ENCODE measurements at places on chromosomes 5 and 9.
A peak's percentile ranks its signal among the peaks of the same experiment; 100 is the strongest.

GRCh38 chr9:16386007-16386826 lies 484.3 kb downstream of the BNC2 start:
- no peak for DNase-seq

DNA sequence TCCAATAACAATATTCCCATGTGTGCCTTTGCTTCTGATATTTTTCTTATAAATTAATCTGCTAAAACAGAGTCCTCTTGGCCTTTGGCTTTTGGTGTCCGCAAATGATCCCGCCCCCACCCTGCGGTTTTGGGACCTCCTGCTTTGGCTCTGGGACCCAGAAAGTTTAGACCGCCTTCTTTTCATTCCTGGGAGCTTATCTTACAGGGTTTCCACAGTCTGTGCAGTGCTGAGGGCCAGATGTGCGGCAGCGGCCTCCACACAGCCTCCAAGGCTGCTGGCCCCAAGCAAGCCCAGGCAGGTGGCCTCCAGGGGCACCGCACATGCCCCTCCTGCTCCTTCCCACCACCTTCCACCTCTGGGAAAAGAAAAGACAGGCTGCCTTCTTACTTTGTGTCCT lies 191.5 kb downstream of the ERCC6L2 start:
- no peak for DNase-seq

- DNase-seq: no peak
Measured at GRCh38 chr5:122153774-122154173, 24.4 kb downstream of the ZNF474 start.

GRCh38 chr5:8362495-8362894 lies 493.5 kb downstream of the MTRR start:
- DNase-seq: no peak

GRCh38 chr5:53463909-53464621 lies 16.4 kb upstream of the FST start:
- DNase-seq: no peak

DNA sequence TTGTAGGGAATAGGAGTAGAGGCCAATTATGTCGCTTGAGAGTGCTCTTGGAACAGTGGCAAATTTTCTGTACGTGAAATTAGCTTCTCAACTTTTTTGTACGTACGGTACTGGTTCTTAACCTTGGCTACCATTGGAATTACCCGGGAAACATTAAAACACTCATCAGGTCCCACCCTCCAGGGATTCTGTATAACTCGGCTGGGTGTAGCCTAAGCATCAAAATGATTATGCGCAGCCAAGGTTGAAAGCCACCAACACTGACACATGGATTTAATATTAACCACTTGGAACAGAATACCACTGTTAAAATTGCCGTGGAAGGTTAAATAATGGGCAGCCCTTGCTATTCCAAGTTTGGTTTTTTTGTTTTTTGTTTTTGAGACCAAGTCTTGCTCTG lies 17.4 kb downstream of the DNAJA1 start:
- no peak for DNase-seq

GRCh38 chr9:14722391-14723035 lies at the start of gene CER1:
CER1 (minus strand) TSS chr9:14722733; CDS start chr9:14722672, 61 bp downstream.
- DNase-seq: no peak

GRCh38 chr5:151456321-151456940 lies 9.0 kb downstream of the SLC36A1 start:
- DNase-seq: no peak

DNA sequence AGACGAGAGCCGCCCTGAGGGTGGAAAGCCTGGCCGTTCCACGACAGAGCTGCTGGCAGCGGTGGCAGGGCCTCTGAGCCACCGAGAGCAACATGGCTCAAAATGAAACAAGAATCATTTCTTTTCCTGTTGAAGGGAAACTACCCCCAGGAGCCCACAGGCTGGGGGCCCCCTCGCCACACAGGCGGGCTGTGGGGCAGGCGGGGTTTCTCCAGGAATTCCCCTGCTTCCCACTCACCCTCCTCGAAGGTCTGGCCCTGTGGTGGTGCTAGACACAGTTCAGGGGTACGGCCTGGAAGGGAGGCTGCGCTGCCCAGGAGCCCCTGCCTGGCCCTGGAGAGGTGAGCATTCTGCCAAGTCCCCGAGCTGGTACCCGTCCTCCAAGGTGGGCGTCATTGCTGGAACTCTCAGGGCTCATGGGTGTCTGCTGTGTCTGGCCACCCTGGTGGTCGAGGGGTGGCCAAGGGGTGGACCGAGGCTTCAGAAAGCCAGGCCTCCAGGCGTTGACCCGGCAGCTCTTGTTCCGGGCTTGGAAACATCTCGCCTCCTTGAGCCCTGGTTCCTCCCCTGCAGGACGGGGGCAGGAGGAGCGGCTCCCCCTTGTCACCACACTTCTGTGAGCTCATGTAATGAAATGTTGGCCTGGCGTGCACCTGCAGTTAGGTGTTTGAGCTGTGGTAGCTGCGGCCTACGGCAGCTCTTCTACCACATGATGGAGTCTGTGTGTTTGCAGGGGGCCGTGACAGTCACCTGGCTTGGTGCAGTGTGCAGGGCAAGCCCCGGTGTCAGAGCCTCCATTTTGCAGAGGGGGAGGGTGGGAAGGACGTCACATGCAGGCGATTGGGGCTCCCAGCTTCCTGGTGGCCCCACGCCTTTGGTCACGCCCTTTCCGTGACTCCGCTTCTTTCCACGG lies 65.3 kb downstream of the RXRA start:
- DNase-seq: peak; percentile 29

DNA sequence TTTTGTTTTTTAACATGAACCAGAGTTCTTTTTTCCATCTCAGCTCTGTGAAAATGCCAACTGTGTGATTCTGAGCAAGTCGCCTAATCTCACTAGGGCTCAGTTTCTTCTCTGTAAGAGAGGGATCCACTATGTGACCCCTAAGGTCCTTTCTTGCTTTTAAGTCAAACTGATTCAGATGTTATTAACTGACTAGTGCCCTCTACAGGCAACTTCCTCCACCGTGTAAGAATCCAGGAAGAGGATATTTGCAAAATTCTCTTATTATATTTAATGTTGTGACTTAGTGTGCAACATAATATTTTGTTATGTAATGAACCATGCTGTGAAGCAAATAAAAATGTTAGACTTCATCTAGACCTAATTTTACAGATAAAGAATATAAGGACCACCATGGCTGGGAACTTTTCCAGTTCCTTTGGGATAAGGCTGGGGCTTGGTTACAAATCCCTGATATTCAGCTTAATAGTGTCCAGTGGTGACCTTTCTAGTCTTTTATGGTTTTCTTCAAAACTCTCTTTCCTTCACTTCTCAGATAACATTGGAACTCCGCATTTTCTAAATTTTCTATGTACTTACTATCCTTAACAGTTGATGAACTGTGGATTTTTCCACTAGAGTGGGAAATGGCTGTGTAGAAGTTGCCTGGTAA lies 244.7 kb downstream of the PIK3R1 start:
- no peak for DNase-seq

DNA sequence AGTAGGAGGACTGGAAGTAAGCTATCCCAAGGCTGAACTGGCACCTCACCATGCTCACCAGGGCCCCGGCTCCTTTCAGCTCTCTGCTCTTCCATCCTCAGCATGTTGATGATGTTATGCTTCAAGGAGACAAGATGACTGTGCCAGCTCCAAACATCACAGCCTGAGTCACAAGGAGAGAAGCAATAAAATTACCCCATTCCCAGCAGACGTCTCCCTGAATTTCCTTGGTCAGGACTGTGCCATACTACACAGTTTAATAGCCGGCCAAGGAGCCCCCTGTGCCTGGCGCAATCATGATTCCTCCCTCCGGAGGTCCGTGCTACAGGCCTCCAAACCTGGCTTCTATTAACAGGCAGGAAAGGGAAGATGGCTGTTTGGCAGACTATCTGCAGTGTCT lies 51.2 kb upstream of the ROR2 start:
- DNase-seq: no peak

- DNase-seq: no peak
Measured at GRCh38 chr5:90473396-90474234, 956 bp downstream of the MBLAC2 start.

DNA sequence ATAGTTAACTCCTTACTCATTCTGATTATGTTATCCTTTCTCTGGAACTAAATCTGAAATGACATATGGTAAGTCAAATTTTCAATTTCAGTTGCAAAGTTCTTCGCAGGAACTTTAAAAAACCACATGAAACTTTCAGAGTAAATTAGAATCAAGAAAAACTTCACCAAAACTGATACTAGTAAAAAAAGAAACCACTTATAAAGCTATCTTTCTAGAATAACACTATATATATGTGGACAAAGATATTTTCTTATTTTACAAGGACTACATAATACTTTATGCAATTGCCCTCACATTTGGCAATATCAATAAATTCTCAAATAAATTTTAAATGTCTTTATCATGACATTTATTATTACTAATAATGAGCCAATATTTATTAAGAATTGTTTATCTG lies 1847.1 kb upstream of the NUDT12 start:
- no peak for DNase-seq

DNA sequence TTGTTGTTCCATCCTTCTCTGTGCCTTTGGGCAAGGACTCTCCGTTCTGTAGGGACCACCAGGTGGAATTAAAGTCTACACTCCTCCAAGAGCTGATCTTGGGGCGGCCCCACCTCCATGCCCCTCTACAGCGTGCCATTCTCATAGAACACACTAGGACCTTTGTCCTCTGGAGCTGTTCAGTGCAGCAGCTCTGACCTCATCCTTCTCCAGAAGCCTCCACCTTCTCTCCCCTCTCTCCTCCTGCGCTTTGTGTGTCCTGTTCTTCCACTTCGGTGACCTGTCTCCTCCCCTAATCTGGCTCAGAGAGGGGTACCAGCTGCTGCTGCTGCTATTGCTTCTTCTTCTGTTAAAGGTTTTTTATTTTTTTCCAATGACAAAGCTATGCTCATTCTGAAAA lies 1.8 kb upstream of the MACROH2A1 start:
- DNase-seq: no peak

GRCh38 chr5:127002390-127002789 lies 28.0 kb downstream of the MARCHF3 start:
- no peak for DNase-seq

GRCh38 chr5:72283358-72283757 lies 36.7 kb downstream of the MRPS27 start:
- DNase-seq: no peak

- DNase-seq: no peak
Measured at GRCh38 chr5:103674251-103674650, 111.7 kb upstream of the NUDT12 start.

DNA sequence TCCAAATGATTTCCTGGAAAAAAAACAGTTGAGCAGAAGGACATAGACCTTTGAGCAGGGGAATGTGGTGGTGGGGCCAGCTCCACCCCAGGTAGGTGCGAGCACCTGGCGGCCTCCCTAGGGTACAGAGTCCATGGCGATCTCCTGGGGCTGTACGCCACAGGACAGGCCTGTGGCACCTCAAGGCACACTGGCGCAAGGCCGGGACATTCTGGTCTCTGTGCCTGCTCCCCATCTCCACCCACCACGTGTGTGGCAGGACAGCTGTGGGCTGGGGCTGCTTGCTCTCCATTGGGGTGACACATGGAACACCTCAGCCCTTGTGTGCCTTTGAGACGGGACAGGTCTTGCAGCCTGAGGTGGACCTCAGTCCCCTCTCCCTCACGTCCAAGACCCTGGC lies 25.2 kb downstream of the WNK2 start:
- no peak for DNase-seq

GRCh38 chr5:133820507-133820906 lies 147.9 kb downstream of the C5orf15 start:
- DNase-seq: no peak

DNA sequence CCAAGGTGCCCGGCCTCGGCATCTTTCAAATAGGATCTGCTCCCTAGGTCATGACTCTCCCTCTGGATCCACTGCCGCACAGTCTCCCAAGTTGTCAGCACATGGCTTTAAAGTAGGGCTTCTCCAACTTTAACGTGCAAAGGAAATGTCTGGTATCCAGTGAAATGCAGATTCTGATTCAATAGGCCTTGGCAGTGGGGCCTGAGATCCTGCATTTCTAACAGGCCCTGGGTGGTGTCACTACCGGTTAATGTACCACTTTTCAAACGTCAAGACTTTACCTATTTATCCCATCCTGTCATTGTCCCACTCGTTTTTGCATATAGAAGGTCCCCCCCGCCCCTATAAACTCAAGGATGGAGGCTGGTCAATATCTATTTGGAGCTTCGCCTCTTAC lies 137.6 kb upstream of the ZNF618 start:
- DNase-seq: no peak

DNA sequence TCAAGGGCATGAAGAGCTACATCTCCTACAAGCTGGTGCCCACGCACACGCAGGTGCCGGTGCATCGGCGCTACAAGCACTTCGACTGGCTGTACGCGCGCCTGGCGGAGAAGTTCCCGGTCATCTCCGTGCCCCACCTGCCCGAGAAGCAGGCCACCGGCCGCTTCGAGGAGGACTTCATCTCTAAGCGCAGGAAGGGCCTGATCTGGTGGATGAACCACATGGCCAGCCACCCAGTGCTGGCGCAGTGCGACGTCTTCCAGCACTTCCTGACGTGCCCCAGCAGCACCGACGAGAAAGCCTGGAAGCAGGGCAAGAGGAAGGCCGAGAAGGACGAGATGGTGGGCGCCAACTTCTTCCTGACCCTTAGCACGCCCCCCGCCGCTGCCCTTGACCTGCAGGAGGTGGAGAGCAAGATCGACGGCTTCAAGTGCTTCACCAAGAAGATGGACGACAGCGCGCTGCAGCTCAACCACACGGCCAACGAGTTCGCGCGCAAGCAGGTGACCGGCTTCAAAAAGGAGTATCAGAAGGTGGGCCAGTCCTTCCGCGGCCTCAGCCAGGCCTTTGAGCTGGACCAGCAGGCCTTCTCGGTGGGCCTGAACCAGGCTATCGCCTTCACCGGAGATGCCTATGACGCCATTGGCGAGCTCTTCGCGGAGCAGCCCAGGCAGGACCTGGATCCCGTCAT lies 1.4 kb downstream of the SNX18 start:
- no peak for DNase-seq

- DNase-seq: no peak
Measured at GRCh38 chr9:74887981-74888370, 255 bp upstream of the TRPM6 start.

- no peak for DNase-seq
Measured at GRCh38 chr5:173355561-173355960, 27.3 kb upstream of the STC2 start.

DNA sequence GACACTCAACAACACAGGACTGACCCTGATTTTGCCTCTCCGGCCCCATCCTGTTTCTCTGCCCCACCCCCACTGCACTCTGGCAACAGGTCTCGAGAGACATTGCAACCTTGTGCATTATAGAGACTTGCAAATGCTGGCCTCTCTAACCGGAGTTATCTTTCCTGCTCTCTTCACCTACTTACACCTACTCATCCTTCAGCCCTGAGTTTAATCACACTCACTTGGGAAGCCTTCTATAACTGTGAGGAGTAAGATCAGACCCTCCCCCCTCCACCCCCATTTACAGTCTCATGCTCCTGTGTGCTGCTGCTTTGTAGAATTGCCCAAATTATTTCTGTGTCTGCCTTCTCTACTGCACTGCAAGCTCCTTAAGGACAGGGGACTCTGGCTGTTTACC lies 42.8 kb downstream of the WWC1 start:
- no peak for DNase-seq

GRCh38 chr5:179755022-179755421 lies 22.4 kb downstream of the MAML1 start:
- no peak for DNase-seq

Measured in activated naive CD4-positive, alpha-beta T cell (primary cell).